ENCODE measurements at places on chromosomes 2 and 18.
A peak's percentile ranks its signal among the peaks of the same experiment; 100 is the strongest.

DNA sequence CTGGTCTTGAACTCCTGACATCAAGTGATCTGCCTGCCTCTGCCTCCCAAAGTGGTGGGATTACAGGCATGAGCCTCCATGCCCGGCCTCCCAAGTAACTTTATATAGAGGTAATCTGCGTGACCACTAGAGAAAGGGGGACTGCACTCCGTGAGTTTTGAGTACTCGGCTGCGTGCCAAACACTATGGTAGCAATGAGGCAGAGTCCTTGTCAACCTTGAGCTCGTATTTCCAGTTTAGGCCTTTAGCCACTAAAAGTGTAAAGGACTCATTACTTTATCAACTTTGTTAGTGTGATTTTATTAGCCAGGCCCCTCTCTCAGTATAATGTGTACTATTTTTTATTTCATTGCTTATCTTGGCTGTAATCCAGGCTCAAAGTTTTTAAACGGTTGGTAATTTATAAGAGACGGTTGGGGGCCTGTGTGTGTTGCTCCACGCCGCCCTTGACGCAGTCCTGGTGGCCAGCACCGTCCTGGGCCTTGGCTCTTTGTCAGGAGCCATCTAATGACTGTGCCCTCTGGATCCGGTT lies 56.2 kb downstream of the ZCCHC2 start:
- no peak for DNase-seq

DNA sequence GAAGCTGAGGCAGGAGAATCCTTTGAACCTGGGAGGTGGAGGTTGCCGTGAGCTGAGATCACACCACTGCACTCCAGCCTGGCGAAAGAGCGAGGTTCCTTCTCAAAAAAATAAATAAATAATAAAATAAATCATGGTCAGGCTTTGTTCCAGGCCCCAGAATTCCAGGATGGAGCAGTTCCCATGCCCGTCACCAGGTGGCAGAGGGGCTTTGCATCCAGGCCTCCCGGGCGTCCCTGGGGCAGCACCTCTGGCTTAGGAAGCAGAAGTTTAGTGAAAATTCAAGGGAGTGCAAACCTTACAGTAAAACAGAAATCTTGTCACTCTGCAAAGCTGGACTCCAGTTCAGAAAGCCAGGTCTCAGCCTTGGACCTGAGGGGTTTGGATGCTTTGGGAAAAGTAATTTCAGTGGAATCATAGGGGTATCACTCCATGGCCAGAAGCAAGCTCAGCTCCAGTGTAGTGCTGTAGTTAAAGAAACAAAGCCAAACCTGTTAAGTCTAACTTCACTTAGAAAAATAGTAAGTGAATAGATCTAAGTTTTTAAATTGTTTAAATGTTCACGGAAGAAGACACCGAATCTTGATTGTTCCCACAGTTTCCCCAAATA lies 512.7 kb downstream of the CMPK2 start:
- DNase-seq, result peak; percentile 12

DNA sequence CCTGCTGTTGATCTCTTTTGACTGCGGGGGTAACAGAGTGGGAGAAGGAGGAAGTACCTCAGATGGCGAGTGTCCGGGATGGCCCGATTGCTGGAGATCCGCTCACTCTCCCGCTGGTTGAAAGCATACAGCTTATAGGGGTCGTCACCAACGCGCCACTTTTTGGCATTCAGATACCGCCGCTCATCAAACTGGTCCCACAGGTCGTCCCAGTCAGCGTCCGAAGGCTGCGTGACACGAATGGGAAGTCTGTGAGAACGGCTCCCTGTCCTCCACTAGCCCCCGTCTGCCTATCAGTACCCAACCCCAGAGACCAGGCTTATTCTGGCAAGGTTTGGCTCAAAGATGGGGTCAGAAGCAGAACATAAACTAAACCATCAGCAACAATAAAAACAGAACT lies 145.5 kb downstream of the GALNT14 start:
- DNase-seq, result no peak

- DNase-seq, result peak; percentile 38
Observed at GRCh38 chr2:128664499-128664971, 345.9 kb upstream of the HS6ST1 start.

GRCh38 chr2:105827351-105828096 lies 82.8 kb downstream of the NCK2 start:
- DNase-seq, result no peak

DNA sequence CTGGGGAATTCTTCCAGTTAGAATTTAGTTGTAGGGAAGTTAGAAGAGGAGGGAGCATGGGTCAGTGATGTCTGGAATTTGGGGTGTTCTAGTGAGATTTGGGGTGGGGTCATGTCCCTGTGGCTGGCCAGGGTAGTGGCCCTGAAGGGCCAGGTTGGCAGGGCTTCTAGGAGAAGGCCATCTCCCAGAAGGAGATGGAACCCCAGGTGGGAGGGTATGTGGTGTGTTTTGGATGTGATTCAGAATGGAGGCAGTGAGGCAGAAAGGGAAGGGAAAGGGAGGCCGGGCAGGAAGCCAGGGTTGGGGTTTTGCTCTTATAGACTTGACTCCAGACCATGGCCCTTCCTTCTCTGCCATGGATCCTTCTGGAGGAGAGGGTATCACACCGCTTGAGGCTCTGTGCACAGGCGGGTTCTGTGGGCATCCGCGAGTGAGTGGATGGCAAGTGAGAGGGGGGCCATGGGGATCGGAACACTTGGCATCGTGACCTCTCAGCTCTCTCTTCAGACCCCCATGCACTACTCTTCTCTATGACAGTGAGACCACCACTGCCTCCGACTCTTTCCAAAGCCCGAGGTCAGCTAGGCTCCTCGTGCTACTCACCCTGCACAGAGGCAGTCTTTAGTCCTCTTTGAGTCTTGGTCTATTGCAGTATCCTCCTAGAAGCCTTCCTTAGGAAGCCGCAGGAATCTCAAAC lies 7.3 kb downstream of the GREB1 start:
- no peak for DNase-seq

GRCh38 chr2:13003500-13003899 lies 286.8 kb downstream of the TRIB2 start:
- DNase-seq, result no peak

GRCh38 chr2:127661949-127662510 lies 13.3 kb downstream of the LIMS2 start:
- peak; percentile 11 for DNase-seq

DNA sequence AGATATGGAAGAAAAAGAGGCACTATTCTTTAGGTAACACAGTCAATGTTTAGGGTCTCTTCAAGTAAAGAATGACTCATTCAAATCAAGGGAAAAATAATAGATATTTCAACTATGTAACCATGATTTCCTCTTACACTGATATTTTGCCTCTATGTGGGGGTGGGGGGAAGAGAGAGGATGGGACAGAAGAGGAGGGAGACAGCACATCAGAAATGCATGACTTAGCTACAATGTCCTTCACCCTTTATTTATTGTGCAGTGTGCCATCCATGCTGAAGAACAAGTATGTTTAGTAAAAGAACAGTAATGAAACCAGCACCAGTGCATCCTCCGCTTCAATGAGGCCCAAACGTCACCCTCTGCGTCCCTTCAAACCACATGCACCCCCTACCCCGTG lies 204.8 kb downstream of the HDAC4 start:
- no peak for DNase-seq

GRCh38 chr2:128984855-128985254 lies 666.2 kb upstream of the HS6ST1 start:
- no peak for DNase-seq

DNA sequence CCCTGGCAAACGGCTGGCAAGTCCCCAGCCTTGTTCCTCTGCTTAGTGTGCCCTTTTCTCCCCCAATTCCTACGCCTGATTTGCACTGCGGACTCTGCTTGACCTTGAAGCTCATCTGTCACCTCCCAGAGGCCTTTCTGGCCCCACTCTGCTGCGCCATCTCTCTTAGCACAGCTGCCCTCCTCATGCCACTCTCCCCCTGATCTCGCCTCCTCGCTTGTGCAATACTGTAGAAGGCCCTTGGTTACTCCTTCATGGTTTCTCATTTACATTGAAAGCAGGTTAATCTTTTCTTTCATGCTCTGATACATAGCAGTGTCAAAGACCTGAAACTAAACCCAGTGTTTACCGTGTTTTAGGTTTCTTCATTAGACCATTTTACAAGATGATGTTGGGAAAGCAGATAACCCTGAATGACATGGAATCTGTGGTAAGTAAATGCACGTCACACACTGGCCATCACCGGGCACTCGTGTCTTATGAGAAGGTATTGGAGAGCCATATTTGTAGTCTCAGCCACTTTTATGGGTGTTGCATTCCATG lies 258.8 kb downstream of the ALPK2 start:
- DNase-seq, result no peak

DNA sequence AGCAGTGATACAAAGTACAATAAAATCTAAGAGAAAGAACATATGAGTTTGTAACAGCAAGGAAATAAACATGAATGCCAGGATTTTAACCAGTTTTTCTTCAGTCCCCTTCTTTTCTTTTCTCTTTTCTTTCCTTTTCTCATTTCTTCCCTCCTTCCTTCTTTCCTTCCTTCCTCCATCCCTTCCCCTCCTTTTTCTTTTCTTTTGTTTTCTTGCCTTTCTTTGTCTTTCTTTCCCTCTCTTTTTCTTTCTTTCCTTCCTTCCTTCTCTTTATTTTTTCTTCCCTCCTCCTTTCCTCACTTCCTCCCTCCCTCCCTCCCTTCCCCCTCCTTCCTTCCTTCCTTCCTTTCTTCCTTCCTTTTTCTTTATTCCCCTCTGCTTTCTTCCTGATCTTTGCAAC lies 142.8 kb upstream of the SYT4 start:
- DNase-seq, result no peak

DNA sequence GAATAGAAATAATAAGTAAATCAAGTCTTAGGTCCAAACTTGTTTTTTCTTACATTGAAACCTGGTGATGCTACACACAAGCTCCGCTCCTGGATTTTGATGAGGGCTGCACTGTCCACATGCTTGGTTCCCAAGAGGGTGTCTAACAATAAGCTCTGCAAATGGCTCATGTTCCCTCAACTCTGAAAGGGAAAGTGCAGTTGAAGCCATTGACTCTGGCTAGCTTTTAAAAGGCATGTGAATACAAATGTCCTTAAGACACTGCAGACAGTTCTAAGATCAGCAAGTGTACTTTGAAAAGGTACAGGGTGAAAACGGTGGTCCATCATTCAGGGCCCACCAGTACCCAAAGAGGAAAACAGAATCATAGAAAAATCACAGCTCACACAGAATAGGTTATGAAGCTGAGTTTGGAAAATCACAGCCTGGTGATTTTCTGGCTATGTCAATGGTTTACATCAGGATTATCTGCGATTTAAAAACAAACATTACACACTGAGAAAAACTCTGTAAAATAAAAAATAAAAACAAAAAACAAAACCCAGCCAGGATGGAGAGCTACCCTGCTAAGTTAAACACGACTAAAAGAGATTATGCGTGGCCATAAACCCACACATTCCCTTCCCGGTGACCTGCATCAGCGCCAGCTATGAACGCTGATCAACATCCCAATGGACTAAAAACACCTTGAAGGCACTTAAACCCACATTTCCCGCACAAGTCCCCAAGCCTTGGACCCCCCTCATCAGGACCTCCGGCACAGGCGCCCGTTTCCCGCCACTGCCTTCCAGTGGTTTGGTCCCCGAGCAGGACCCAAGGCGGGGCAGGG lies 554 bp downstream of the PFN4 start:
- no peak for DNase-seq

GRCh38 chr18:39162013-39162827 lies 1596.6 kb upstream of the CELF4 start:
- DNase-seq, result peak; percentile 24

GRCh38 chr2:128818248-128818647 lies 499.6 kb upstream of the HS6ST1 start:
- no peak for DNase-seq
